Stimulated activated CD4-positive, alpha-beta T cell treated with anti-CD3 and anti-CD28 coated beads, Interleukin-2, amount 100 ng/mL, for 24 hours (primary cell): ENCODE measurements at places on chromosomes 12 and 14.

DNA sequence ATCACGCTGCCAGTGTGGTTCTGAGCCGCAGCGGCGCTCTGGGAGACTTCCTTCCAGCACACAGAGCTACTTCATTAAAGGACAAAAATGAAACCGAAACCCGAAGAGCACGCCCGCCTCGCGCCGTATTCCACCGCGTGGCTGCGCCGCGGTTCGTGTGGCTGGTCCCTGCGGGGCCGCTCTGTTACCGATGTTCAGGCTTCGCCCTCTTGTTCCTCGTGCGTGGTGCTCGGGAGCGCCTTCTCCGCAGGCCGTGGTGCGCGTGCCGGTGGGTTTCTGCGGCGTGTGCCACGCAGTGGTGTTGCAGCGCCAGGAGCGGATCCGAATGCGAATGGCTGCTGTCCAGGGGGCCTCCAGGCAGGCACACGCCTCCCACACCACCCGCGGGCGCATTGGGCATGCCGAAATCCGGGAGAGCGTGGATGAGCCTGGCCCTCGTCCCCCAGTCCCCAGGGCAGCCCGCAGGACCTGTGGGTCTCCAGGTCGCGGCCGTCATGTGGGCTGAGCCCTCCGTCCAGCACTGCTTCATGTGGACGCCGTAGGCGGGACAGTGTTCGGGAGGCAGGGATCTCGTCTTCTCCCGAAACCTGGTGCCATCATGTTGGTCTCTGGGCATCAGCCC is 91.2 kb downstream of the ADGRD1 start:
- DNase-seq, result no peak

DNA sequence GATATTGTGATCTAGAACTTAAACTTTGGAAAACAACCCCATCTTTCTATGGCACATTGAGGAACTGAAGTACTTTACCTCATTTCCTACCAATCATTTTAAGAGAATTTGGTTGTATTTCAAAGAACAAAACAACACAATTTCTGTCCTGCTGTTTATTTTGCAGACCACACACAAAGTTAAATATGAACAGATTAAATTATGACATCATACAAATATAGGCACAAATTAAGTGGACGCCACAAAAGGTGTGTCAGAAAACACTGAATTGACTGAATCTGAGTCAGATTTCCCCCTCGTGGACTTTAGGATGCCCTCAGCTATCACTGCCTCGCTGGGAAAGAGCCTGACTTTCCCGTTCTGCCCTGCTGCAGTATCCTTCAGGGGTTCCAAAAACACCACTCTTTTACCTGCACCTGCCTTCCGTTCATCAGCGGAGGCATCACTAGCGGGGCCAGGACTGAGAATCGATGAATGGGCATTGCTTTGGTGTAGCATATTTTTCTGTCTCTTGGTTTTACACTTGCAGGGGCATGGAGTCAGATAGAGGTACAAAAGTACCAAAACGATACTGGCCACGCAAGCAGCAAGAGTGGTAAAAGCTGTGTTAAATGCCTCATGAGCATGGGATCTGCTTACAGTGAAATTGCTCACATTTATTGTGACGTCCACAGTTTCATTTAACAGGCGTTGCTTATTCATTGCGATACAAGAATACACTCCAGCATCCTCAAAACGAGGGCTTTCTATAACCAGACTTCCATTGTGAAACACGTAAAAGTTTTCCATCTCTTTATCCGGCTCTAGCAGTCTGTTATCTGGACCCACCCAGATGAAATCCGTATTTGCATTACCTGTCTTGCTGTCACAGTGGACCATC is 2.0 kb upstream of the PCED1B start:
- DNase-seq, result no peak

- no peak for DNase-seq
Measured at GRCh38 chr14:74647061-74647677, 35.1 kb upstream of the LTBP2 start.

DNA sequence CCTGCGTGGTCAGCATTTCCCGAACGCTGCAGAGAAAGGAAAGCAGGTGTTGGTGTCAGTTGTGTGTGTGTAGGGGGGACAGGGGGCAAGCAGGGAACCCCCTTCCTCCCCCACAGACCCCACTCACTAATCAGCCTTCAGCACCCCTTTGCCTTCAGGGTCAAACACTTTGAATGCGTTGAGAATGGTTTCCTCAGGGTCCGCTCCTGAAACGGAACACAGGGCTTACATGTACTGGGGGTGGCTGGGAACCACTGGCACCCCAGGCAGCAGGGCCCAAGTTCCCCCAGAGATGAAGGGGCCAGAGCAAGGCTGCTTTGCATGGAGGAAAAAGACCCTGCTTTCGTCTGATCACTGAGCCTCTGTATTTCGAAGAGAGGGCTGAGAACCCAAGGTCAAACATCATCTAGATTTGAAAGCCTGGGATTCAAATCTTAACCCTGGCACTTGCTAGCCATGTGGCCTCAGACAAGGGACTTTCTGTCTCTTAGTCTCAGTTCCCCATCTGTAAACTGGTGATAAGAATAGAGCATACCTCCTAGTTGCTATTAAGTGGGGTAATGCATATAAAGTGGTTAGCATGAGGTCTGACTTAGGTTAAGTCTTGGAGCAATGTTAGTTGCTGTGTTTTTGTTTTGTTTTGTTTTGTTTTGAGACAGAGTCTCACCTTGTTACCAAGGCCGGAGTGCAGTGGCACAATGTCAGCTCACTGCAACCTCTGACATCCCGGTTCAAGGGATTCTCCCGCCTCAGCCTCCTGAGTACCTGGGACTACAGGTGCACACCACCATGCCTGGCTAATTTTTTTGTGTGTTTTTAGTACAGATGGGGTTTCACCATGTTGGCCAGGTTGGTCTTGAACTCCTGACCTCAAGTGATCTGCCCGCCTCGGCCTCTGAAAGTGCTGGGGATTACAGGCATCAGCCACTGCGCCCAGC is 7.0 kb downstream of the MYL2 start:
- no peak for DNase-seq

DNA sequence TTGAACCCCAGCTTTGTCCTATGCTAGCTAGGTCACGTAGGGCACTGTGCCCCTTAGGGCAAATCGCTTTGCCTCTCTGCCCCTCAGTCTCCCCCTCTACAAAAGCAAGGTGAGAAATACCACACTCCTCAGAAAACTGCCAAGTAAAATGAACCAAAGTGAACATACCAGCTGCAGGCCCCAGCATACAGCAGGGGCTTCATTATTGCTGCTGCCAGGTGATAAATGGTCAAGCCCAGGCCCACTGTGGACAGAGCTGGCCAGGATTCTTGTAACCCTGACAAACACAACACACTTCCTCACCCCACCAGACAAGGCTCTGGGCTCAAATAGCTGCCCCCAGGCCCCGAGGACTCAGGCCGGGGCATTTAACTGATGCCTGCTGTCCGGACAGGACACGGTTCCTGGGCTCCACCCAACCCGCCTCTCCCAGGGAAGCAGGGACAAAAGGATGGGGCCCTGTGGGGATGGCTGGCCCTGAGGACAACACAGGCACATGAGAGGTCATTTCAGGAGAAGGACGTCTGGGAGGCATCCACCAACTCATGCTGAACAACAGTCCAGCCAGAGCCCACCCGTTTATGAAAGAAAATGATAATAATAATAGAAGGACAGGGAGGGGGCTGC is 36.7 kb downstream of the NCOR2 start:
- DNase-seq, result no peak

DNA sequence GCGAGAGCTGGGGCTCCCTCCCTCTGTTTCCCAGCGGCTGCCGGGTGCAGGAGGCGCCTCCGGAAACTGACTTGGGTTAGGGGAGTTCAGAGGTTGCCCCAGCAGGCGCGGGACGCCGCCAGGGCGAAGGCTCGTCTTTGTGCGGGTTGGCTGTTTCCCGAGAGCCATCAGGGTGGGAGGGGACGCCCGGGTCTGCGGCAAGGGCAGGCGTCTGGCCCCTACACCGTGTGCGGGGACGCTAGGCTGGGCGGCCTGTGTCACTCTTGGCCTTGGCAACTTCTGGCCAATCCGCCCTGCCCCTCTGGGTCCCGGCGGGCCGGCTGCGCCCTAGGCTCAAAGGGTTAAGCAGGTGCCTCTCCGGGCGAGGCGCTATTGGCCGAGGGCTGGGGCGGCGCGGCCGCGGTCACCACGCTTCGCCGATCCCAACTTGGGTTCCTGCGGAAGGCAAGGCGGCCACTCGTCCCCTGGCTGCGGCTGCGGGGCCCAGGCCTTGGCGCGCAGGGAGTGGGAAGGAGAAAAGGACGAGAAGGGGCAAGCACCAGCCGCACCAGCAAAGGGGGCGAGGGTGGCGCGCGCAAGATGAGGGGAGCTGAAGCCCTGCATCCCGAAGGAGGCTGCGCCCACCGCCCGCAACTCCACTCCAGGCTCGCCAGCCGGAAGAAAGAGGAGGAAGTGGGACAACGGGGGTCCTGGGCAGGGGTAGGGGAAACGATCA is 5.6 kb upstream of the NPAS3 start:
- DNase-seq, result no peak

DNA sequence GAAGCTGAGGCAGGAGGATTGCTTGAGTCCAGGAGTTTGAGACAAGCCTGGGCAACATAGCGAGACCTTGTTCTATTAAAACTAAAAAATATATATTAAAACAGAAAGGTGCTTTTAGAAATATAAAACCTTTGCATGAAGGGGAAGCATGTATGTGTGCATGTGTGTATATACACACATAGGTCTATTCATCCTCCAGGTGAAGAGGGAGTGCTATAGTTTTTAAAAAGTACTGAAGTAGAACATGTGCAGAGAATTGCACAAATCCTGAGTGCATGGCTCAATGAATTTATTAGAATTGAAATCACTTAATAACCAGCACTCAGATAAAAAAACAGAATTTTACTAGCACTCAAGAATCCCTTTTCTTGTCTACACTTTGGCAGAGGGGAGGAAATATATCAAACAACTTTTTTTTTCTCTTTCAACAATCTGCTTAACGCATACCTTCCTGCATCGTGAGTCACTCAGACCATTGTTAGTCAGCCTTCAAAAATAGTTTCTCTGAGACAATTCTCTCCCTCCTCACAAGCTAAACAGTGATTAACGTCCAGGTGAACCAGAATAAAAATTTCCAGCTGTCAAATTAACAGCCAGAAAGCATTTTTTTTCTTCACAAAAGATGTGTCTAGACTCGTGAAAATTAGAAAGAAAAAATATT is 17.7 kb upstream of the NEDD1 start:
- DNase-seq, result no peak
